ENCODE measurements at places on chromosomes 6 and 20.

DNA sequence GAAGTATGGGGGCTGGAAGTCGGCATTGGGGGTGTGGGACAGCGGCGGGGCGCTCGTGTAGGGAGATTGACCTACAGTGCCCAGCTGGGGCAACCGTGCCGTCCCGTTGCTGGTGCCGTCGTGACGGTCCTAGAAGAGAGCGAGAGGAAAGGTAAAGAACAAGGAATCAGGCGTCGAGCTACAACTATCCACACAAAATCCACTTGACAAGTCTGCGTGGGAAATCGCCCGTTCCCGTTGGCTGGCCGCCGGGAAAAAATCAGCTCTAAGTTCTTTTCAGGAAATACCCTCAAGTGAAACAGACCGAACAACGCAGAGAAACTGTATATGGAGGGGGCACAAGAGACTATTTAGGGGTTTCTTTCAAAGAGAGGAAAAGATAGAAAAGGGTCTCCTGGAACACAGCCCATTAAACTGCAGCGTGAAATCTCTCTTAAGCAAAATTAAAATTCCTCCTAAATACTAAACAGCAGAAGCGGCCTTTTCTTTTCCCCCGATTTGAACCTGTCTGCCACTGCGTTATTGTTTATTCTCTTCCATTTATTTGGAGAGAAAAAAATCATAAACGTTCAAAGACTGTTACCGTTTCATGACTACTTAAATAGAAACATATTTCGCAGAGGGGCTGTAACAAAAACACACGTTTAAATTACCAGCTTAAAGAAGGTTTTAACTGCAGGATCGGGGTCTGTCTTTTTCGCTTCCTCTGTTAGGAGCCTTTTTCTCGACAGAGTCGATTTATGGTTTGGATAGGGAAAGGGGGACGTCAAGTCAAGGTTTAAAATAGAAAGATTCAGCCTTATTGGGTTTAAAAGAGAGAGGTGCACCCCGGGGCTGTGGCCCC lies 4.4 kb downstream of the TFAP2A start:
- DNase-seq, result no peak

GRCh38 chr6:25958700-25959162 lies 3.9 kb upstream of the TRIM38 start:
- no peak for DNase-seq

- no peak for DNase-seq
These were observed 326.7 kb upstream of the NOX3 start for GRCh38 chr6:155782320-155782731.

- DNase-seq, result no peak
These were observed 1.7 kb upstream of the TMEM74B start for GRCh38 chr20:1186367-1186991.

DNA sequence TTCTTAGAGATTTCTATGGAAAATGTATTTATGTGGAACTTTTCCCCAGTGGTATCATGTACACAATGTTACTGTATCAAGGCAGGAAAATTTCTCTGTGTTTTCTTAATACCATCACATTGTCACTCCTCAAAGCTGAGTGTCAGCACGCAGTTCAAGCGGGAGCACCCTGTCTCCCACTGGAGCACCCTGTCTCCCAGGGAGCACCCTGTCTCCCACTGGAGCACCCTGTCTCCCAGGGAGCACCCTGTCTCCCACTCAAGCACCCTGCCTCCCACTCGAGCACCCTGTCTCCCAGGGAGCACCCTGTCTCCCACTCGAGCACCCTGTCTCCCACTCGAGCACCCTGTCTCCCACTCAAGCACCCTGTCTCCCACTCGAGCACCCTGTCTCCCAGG lies 51.3 kb downstream of the PSMG4 start:
- DNase-seq, result no peak

DNA sequence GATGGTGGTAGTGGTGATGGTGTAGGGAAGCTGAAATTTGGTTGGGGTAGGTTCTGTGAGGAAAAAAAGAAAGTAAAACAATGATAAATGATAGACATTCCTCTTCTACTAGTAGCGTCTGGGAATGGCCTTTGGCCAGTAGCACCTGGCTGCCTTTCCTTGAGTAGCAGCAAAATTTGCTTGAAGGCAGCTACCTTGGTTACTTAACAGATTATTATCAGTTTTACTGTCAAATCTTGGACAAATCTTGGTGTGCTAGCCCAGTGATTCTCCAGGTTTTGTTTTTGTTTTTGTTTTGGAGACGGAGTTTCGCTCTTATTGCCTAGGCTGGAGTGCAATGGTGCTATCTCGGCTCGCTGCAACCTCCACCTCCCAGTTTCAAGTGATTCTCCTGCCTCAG lies 26.4 kb downstream of the LIN28B start:
- DNase-seq, result no peak

DNA sequence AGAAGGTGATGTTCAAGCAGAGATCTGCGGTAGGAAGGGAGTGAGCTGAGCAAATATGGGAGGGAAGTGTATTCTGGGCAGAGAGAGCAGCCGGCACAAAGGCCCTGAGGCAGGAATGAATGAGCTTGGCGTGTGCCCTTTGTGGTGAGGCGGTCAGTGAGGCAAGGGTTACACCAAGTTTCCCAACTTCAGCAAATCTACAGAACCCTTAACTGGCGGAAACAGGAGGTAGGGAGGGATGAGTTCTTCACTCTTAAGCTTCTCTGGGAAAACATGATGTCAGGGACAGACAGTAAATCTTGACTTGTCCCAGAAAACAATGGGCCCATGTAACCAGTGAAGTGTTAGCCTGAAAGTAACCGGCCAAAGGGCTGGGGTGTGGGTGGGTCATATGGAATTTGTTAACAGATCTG lies 97.1 kb upstream of the PTPN1 start:
- no peak for DNase-seq

- DNase-seq, result no peak
These were observed 34.7 kb downstream of the FAM184A start for GRCh38 chr6:119043783-119044182.

DNA sequence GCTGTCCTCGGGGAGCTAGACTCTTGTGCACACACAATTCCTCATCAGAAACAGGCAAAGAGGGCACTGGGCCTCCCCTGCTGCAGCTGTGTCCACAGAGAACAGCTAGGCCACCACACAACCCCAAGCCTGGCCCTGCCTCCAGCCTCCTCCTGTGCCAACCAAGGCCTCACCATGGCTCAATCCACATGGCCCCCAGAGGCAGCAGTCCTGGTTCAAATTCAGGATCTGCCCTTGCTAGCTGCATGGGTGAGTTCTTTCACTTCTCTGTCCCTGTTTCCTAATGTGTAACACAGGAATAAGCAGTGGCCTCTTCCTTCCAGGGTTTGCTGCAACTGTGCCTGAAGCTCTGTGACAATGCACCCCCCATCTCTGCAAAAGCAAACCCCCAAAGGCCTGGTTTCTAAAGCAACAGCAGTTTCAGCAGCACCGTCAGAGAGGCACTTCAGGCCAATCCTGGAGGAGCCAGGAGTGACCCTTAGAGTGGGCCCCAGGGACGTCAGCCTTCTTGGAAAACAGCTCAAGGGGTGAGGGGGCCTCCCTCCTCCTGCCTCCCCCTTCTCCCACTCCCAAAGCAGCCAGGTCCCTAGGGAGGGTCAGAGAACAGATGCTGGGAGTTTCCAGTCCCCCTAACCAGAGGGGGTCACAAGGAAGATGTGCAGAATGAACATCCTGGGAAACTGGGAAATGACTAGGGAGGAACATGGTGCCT lies 2.2 kb downstream of the ADISSP start:
- DNase-seq, result no peak

- no peak for DNase-seq
These were observed 26.1 kb downstream of the CEP57L1 start for GRCh38 chr6:109121411-109121810.

GRCh38 chr6:95248499-95248898 lies 328.8 kb upstream of the MANEA start:
- DNase-seq, result no peak

DNA sequence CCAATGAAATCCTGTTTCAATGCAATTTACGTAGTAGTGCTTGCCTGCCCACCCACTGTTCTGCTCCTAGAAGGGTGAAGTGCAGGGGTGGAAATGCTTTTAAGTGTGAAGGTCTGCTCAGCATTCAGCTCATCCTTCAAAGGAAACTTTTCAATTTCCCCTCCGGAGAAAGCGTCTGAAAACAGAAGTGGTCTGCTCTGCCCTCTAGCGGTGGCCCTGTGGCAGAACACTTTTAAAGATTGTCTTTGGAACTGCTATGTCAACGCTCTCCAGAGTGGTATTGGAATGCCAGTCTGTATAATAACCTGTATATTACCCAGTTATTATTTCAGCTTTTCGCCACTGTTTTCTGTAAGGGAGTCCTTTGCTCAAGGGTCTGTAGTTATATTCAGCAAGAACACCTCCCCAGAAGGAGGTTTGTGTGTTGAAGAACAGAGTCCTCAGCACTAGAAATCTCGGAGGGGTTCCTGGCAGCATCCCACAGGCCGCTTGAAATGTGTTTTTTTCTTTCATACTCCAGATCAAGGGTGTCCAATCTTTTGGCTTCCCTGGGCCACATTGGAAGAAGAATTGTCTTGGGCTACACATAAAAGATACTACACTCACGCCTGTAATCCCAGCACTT lies 63.1 kb upstream of the KLHL31 start:
- DNase-seq, result no peak

GRCh38 chr20:8394308-8394945 lies 262.4 kb downstream of the PLCB1 start:
- DNase-seq, result no peak

DNA sequence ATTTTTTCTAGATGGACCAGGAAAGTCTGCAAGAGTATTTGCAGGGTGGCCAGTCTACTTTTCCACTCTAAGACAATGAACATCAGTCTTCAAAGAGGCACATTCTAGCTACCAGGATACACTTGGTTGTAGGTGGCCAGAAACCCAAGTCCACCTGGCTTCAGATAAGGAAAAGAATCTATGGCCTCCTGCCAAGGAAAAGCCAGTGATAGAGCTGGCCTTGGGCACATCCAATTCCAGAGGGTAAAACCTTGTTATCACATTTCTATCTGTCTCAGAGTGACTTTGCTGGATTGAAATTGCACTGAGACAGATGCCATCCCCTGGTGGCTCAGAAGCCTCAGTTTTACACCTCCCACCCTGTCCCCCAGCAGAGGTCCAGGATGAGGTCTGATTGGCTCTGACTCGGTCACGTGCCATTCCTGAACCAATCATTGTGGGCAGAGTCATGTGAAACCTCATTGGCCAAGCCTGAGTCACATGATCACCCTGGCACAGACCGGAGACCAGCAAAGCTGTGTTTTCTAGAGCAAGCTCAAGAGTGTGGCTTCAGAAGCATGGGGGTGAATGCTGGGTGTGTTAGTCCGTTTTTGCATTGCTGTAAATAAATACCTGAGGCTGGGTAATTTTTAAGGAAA lies 497.4 kb upstream of the SULF2 start:
- no peak for DNase-seq

- no peak for DNase-seq
These were observed 101.5 kb downstream of the LCA5 start for GRCh38 chr6:79435746-79436145.

- DNase-seq, result no peak
These were observed 516 bp downstream of the LRRC1 start for GRCh38 chr6:53795340-53795701.

DNA sequence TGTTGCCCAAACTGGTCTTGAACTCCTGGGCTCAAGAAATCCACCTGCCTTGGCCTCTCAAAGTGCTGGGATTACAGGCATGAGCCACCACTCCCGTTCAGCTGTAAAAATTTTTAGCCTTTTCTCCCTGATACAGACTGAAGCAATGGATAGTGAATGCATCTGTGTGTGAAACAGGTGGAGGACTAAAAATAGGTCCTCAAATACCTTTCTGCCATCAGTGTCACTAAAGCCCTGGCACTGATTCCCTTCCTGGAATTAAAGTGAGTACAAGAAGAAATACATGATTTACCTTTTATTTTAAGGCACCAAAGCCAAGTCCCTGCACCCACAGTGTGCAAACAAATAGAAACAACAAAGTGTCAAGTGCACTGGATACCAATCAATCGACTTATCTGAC lies 25.1 kb downstream of the TULP4 start:
- no peak for DNase-seq

- no peak for DNase-seq
These were observed 49.1 kb downstream of the MAP3K7 start for GRCh38 chr6:90537723-90538258.

- DNase-seq, result no peak
These were observed 590.6 kb upstream of the PTCHD4 start for GRCh38 chr6:48701572-48701971.

GRCh38 chr6:116528780-116529179 lies 16.7 kb downstream of the TRAPPC3L start:
- DNase-seq, result no peak

DNA sequence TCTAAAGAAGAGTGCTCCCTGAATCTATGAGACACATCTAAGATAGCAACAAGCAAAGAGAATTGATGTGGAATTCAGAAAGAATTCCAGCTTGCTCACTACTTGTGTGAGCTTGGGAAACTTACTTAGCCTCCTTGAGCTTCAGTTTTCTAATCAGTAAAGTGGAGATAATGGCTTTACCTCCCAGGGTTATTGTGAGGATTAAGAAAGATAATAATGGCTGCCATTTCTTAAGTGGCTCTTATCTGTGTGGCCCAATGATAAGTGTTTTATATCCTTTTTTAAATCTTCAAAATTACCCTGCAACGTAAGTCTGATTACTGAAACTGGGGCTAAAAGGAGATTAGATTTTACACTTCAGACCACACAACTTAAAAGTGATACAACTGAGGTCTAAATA lies 418.5 kb downstream of the LMBRD1 start:
- no peak for DNase-seq

DNA sequence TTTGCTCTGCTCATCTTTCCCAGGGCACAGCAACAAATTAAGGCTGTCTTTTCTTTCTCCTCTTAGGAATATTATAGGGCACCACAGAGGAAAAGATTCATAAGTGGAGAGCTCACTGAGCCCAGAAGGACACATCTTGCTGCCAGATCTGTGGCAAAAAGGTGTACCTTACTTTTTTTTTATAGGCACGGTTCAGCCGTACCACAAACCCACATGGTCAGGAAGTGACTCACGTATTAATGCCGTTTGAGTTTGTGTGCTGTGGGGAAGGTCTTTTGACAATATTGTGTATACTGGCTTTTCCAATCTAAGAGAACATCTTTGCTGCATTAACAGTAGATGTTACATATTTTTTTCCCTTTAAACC lies 28.4 kb downstream of the PAQR8 start:
- DNase-seq, result no peak

DNA sequence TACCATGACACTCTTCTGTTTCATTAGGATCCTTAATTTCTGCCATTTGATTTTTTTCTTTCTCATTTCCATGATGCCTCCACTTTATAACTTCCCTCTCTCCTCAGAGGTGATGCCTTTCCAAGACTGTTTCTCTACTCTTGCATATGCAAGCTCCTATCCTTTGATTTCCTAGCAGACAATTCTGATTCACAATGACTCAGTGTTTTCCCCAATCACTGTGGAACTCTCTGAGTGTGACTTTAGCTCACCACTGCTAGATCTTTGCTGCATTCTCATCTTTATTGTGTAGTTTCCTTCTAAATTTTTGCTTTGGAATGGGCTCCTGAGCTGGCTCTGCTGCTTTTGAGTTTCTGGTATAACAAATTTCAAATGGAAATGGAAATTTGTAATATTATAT lies 184.9 kb downstream of the TINAG start:
- no peak for DNase-seq

DNA sequence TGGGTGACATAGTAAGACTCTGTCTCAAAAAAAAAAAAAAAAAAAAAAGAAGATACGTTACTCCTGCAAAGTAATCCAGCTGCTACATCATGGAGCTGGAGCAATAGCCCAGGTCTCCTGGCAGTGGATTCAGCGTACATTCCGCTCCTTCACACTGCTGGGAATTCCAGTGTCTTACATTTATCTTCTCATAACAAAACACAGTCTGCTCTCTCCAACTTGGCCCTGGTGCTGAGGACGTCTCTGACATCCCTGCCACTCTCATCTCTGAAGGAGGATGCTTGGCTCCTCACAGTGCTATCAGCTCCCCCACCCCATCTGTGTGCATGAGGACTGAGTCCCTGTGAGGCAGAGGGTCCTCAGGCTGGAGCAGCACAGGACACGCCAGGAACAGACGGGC lies 529.8 kb downstream of the CD83 start:
- DNase-seq, result no peak
